Fibroblast of upper back skin (primary cell): ENCODE measurements at places on chromosomes 12 and 14.
A peak's percentile ranks its signal among the peaks of the same experiment; 100 is the strongest.

GRCh38 chr14:90697132-90697531 is 119.1 kb downstream of the TTC7B start:
- no peak for DNase-seq

DNA sequence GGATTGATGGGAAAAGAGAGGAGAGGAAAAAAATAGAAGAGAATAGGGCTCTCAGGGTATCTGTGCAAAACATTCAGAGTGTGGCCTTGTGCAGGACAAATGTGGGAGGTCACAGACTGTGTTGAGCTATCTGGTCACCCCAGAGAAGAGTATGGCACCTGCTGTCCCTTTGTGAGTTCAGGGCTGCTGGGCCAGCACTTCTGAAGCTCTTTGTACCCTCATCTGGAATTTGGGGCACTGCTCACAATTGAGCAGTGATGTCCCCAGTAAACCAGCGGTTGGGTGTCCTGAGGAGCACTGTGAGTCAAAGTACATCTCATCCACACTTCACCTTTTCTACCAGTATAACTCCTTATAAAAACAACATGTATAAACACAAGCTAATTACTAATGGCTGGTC is 2.6 kb upstream of the KRT81 start:
- no peak for DNase-seq

DNA sequence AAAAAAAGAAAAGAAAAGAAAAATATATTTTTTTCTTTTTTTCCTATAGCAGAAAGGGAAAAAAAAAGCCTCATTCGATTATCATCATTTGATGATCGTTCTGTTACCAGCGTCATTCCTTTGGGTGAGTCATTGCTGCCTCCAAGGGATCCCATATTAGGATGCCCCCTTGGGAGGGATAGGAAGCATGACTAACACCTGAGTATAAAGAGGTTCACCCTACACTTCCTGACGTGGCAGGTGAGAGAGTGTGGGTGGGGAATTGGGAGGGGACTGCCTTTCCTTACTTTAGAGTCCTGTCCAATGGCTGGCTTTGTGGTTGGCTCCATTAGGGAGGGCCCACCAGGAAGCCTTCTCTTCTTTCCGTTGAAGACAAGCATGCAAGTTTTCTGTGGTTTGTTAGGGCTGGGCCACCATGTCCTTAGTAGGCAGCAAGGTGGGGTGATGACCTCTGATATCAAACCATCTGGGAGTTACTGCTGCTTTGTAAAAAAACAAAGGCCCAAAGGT is 56.1 kb upstream of the FUT8 start:
- DNase-seq = peak; percentile 91

DNA sequence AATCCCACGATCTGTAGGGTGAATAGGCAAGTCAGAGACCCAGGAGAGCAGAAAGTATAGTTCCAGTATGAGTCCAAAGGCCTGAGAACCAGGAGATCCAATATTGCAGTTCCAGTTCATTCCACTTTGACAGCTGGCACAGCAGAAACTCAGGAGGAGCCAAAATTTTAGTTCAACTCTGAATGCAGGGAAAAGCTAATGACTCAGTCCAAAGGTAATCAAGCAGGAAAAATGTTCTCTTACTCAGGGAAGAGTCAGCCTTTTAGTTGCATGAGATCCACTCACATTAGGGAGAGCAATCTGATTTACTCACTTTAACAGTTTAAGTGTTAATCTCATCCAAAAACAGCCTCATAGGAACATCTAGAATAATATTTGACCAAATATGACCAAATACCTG is 130.2 kb upstream of the LRFN5 start:
- peak; percentile 2 for DNase-seq

- peak; percentile 28 for DNase-seq
Observed at GRCh38 chr12:65620046-65620445, 204.2 kb upstream of the HMGA2 start.

DNA sequence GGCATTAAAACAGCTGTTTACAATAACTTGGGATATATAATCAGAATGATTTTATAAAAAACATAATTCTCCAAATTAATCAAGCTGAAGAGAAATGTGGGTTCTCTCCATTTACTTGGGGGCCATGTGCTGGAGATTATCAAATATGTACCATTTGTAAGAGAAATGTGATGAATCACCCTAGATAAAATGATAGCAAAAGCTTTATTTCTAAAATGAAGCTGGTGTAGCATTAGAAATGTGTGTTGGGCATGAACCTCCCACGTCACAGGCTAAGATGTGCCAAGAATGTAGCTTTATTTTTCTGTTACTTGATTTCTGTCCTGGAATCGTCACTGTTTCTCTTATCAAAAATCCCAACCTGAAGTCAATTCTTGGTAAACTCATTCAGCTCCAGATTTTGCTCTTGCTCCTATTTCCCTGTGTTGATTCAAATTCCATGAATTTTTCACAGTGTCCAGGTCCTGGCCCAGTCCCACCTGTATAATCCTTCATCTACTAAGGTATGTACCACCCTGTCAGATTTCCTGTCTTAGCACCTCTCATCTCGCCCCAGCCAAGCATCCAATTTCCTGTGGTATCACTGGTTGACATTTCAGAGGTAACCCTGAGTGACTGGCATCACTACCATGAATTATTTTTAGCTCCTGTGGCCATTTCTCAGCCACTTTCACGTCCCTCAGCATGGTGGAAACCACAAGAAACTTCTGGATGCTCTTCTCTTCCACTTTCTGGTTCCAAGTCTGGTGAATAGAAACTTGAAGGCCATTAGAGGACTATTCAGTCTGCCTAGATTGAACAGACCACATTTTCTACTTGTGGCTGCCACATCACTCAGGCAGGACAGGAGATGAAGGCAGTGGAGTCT is 103.6 kb upstream of the FLRT2 start:
- no peak for DNase-seq

GRCh38 chr14:26599291-26599690 is 1.5 kb upstream of the NOVA1 start:
- no peak for DNase-seq

DNA sequence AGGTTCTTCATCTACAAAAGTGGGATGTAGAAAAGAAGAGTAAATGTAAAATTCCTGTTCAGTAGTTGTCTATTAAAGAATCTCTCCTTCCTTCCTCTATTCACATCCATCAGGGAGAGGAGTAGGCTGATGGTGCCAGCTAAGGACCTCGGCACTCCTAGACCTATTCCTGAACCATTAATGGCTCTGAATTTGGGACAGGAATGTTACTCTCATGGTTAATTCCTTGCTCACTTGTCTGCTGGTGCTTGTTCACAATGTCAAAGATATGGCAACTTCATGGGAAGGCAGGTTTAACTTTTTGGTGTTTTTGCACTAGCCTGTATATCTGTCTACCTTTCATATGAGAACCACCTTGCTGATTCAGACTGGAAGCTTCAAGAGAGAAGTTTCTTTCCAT is 206.6 kb downstream of the DAD1 start:
- no peak for DNase-seq

GRCh38 chr12:15534322-15534721 is 212.0 kb downstream of the PTPRO start:
- peak; percentile 5 for DNase-seq

GRCh38 chr14:32419429-32419828 is 90.3 kb downstream of the AKAP6 start:
- DNase-seq = no peak

- no peak for DNase-seq
Observed at GRCh38 chr14:75980856-75981255, 939 bp downstream of the TGFB3 start.

GRCh38 chr12:127677537-127678131 is 589.3 kb upstream of the TMEM132C start:
- peak; percentile 84 for DNase-seq

- DNase-seq = peak; percentile 79
Observed at GRCh38 chr12:109110988-109111495, 5.3 kb upstream of the ACACB start.

- DNase-seq = peak; percentile 19
Observed at GRCh38 chr12:96120359-96121100, 73.6 kb upstream of the ELK3 start.

DNA sequence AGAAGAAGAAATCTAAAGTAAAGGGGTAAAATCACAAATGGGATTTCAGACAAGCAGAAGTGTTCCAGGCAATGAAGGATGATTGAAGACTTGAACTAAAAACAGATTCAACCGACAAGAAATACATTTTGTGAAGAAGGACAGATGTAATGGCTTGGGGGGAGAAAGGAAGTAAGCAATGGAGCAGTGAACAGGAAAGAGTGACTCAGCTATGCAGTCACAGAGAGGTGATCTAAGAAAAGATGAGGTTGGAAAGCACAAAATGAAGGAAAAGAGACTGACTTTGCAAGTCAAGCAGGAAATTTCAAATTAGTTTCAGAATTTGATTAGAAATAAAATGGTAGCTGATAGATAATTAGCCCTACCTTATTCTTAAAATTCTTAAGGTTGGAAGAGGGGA is 66.5 kb downstream of the PUS7L start:
- DNase-seq = peak; percentile 55

GRCh38 chr14:103118018-103118662 is 5.1 kb upstream of the TNFAIP2 start:
- peak; percentile 45 for DNase-seq

GRCh38 chr12:116642683-116643082 is 83.5 kb downstream of the MAP1LC3B2 start:
- DNase-seq = no peak

GRCh38 chr12:51017452-51017851 is 8.7 kb downstream of the SLC11A2 start:
- DNase-seq = no peak
